SK-N-SH (cell line): ENCODE measurements at places on chromosomes 6 and 20. TPM values are rescaled to one million over a fixed set of nuclear protein-coding genes. Genes with fewer than 3 reads are reported as not detected.

CHMP4B gene
- 83.1 and 123 TPM in 2 replicates for polyA plus RNA-seq

DNA sequence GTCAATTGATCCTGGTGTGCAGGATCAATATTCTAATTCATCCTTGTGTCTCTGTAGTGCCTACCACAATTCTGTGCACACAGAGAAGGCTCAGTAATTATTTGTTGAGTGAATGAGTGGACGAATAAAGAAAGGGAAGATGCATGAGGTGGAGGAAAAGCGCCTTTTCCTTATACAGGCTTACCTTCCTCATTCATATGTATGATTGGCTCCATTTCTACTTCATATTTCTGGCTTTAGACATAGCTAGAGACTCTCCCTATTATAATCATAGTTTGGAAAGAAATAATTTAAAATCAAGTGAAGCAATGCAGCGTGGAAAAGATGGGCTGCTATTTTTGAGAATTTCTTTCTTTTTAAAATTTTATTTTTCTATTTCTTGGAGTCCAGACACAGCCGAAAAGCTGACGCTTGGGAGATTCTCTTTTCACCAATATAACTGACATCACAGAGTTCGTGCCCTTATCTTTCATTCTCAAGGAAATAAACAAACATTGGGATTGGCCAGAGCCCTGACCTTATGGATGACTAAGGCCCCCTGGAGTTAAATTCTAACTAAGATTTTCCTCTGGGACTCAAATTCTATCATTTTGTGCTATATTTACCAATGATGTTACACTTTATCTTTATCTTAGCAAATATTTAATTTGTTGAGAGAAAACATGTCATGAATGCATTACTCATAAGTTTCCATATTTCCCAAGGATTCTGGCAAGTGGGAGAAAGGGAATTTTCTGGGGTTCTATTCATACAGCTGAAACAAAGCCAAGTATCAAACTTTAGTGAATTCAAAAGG, 48.1 kb downstream of the PRL start:
- no peak for DNase-seq

C6orf141 gene
- polyA plus RNA-seq: not detected in 2 replicates

- DNase-seq: no peak
These were observed 45.1 kb upstream of the FAM83D start for GRCh38 chr20:38880952-38881735.

- no peak for DNase-seq
These were observed 132.3 kb upstream of the SULF2 start for GRCh38 chr20:47917549-47918070.

GRCh38 chr20:49345524-49345923, 67.7 kb upstream of the ZNFX1 start:
- DNase-seq: no peak

- no peak for DNase-seq
These were observed 16.6 kb upstream of the TXLNB start for GRCh38 chr6:139308286-139308916.

- DNase-seq: no peak
These were observed 122.9 kb downstream of the FAM120B start for GRCh38 chr6:170429450-170429849.
